ENCODE measurements at places on chromosomes 1 and 21. TPM values are rescaled to one million over a fixed set of nuclear protein-coding genes. Genes with fewer than 3 reads are reported as not detected.

- H3K4me1 ChIP-seq = no peaks in the 10 kb centered on the region
- no peak for DNase-seq
- no peaks in the 10 kb centered on the region for H3K36me3 ChIP-seq
- H3K4me3 ChIP-seq = no peak overlapping the region
- no peaks in the 10 kb centered on the region for H3K27me3 ChIP-seq
Observed at GRCh38 chr1:168368131-168368530, 87.5 kb downstream of the TBX19 start.

- no peak overlapping the region for H3K27ac ChIP-seq
- no peak overlapping the region for H3K4me3 ChIP-seq
- no peak for DNase-seq
- no peaks in the 10 kb centered on the region for H3K27me3 ChIP-seq
Observed at GRCh38 chr21:39854572-39854971, 12.7 kb upstream of the PCP4 start.

DNA sequence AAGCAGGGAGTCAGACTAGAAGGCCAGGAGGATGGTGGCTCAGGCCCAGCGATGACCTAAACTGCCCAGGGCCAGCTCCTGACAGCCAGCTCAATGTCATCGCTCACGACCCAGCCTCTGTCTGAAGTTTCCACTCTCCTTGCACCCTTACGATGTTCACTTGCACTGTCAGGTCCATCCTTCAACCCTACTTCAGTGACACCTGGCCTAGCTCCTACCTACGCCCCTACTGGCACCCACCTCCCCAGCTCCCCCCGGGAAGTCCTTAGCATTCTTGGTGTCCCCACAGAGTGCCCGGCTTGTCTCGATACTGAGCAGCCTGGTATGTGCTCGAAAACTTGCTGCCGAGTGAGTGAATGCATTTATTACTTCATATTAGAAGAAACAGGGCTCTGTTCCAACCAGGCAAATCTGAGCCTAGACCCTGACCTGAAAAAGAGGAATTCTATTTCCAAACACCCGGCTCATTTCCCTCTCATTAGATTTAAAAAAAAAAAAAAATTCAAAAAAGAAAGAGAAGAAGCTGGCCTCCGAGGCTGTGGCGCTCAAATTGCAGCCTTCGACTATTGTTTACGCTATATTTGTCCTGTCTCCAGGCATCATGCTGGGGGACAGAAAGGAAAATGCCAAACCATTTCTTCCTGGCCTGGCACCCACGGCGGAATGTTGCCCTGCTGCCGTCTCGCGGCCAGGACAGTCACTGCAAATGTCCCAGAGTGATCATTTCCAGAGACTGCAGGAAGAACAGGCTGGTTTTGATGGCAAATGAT, 29.8 kb upstream of the LRRC38 start:
- H3K36me3 ChIP-seq = no peaks in the 10 kb centered on the region
- H3K4me3 ChIP-seq = no peak overlapping the region
- peak; percentile 54 for DNase-seq
- H3K27ac ChIP-seq = peak overlapping the region; percentile 76
- H3K4me1 ChIP-seq = no peaks in the 10 kb centered on the region

DNA sequence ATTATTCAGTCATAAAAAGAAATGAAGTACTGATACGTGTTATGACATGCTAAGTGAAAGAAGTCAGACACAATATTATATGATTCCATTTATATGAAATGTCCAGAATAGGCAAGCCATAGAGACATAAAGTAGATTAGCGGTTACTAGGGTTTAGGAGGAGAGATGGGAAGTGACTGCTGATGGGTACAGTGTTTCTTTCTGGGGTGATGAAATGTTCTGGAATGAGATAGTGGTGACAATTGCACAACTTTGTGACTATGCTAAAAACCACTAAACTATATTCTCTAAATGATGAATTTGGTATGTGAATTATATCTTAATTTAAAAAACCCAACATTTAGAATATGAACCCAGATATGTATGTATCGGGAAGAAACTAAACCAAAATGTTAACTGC, 27.6 kb downstream of the IPP start:
- no peak overlapping the region for H3K4me3 ChIP-seq
- H3K36me3 ChIP-seq = peaks cover 3% of the 10 kb centered on the region
- no peaks in the 10 kb centered on the region for H3K4me1 ChIP-seq
- H3K27me3 ChIP-seq = no peaks in the 10 kb centered on the region
- H3K27ac ChIP-seq = no peak overlapping the region

- peaks cover 14% of the 10 kb centered on the region for H3K4me1 ChIP-seq
- no peak overlapping the region for H3K4me3 ChIP-seq
- H3K27me3 ChIP-seq = no peaks in the 10 kb centered on the region
- no peaks in the 10 kb centered on the region for H3K36me3 ChIP-seq
- DNase-seq = no peak
Observed at GRCh38 chr1:204475656-204476432, 18.8 kb downstream of the PIK3C2B start.

GRCh38 chr1:195851804-195852203, 756.4 kb downstream of the KCNT2 start:
- no peak for DNase-seq
- no peak overlapping the region for H3K27ac ChIP-seq
- H3K4me1 ChIP-seq = no peaks in the 10 kb centered on the region
- no peak overlapping the region for H3K4me3 ChIP-seq
- no peaks in the 10 kb centered on the region for H3K27me3 ChIP-seq
- H3K36me3 ChIP-seq = no peaks in the 10 kb centered on the region

GRCh38 chr1:111199881-111200801, at the start of gene DENND2D:
Gene DENND2D, minus strand, starts transcription at chr1:111200646. Its CDS starts 187 bp downstream, at chr1:111200459.
- DNase-seq = peak; percentile 72
- H3K4me1 ChIP-seq = peaks cover 11% of the 10 kb centered on the region
- H3K36me3 ChIP-seq = no peaks in the 10 kb centered on the region
- H3K27ac ChIP-seq = peak within 1 kb of the TSS; percentile 86
- peak within 1 kb of the TSS; percentile 40 for H3K4me3 ChIP-seq

DNA sequence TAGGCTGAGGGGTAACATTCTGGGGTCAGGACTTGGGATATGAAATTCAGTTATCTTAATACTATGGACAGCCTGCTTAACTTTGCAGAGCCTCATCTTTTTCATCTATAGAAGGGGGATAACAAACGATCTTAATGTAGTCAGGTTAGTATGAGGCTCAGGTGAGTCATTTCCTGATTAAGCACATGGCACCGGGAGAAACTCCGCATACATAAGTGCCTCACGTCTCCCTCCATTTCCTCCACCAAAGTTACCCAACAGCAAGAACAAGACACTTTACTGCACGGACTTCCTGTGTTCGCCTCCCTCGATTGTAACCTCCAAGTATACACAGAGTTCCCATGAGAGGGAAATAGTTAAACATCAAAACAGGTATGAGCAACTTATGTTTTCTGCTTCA, 112.7 kb upstream of the COA6 start:
- H3K27me3 ChIP-seq = no peaks in the 10 kb centered on the region
- H3K4me1 ChIP-seq = no peaks in the 10 kb centered on the region
- H3K36me3 ChIP-seq = no peaks in the 10 kb centered on the region
- H3K27ac ChIP-seq = no peak overlapping the region
- no peak overlapping the region for H3K4me3 ChIP-seq

DNA sequence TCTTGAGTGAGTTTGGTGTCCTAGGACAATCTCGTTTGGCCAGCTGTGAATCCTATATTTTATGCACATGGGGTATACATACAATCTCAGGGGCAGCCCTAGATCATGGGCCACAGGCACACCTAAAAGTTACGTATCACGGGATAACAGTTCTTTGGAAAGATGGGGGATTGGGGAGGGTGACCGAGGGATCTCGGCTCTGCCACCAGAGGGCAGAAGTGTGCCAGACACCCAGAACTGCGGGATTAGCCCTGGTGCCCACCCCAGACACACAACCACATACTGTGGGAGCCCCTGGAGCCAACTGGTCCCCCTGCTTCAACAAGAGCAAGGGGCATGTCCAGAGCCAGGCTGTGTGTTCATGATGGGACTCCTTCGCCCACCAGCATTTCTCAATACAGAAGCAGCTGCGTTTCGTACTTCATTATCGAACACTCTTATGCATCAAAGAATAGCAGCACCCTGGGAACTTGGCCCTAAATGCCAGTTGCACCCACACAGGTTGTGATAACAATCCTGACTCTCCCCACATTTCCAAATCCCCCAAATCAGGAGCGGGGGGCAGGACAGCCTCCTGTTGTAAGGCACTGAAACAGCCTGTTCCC, 37.4 kb downstream of the TMCO4 start:
- no peaks in the 10 kb centered on the region for H3K27me3 ChIP-seq
- no peaks in the 10 kb centered on the region for H3K36me3 ChIP-seq
- no peak for DNase-seq
- H3K27ac ChIP-seq = no peak overlapping the region
- no peak overlapping the region for H3K4me3 ChIP-seq

DNA sequence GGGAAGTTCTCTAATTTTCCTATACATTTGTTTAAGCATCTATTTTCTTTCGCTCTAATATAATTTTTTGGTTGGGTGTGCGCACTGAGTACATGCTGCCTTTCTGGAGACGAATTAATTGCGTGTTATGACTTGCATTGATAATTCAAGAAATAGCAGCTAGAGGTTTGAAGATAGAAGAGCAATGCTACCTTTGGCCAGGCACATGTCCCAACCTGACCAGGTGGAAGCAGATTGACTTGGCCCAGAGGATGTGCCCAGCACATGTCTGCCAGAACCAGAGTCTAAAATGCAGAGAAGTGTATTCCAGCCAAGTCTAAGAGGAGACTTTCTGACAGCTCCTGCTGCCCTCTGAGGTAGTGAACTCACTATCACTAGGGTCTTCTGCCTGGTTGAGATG, 114.3 kb downstream of the SLC35F3 start:
- no peaks in the 10 kb centered on the region for H3K4me1 ChIP-seq
- H3K27ac ChIP-seq = no peak overlapping the region
- DNase-seq = no peak
- H3K27me3 ChIP-seq = no peaks in the 10 kb centered on the region
- H3K36me3 ChIP-seq = no peaks in the 10 kb centered on the region

- peaks cover 4% of the 10 kb centered on the region for H3K4me1 ChIP-seq
- DNase-seq = no peak
- H3K36me3 ChIP-seq = no peaks in the 10 kb centered on the region
- no peak overlapping the region for H3K27ac ChIP-seq
Observed at GRCh38 chr1:68178821-68179490, 53.4 kb downstream of the WLS start.

DNA sequence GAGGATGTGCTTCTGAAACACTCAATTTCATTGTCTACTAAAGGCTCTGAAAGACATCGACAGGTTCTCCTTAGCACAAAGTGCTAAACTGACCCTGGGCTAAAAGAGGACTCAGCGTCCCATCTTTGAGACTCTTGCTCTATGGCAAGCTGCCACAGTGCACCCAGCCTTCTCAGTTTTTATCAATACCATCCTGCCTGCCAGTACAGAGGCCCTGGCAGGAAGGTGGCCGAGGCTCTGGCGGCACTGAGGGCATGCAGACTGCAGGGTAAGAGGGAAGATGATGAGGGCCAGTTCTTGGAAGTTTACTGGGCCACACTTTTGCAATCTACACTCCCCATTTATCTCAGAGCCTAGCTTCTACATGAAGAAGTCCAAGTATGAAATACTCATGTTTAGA, 5.3 kb downstream of the OLFML2B start:
- no peaks in the 10 kb centered on the region for H3K4me1 ChIP-seq
- no peak overlapping the region for H3K27ac ChIP-seq
- DNase-seq = no peak

GRCh38 chr1:226678251-226678650, 60.8 kb downstream of the ITPKB start:
- peaks cover 17% of the 10 kb centered on the region for H3K4me1 ChIP-seq
- no peaks in the 10 kb centered on the region for H3K36me3 ChIP-seq
- no peak for DNase-seq
- peak overlapping the region; percentile 84 for H3K27ac ChIP-seq
- H3K4me3 ChIP-seq = no peak overlapping the region

- no peaks in the 10 kb centered on the region for H3K27me3 ChIP-seq
- no peaks in the 10 kb centered on the region for H3K36me3 ChIP-seq
- no peak overlapping the region for H3K27ac ChIP-seq
- DNase-seq = no peak
- H3K4me1 ChIP-seq = peaks cover 7% of the 10 kb centered on the region
Observed at GRCh38 chr1:165858364-165858823, 31.0 kb downstream of the UCK2 start.

GRCh38 chr21:46368533-46369285, 44.8 kb downstream of the PCNT start:
- DNase-seq = no peak
- H3K27me3 ChIP-seq = no peaks in the 10 kb centered on the region
- no peaks in the 10 kb centered on the region for H3K4me1 ChIP-seq
- H3K4me3 ChIP-seq = no peak overlapping the region
- no peak overlapping the region for H3K27ac ChIP-seq

- H3K4me3 ChIP-seq = no peak overlapping the region
- H3K27me3 ChIP-seq = no peaks in the 10 kb centered on the region
- no peaks in the 10 kb centered on the region for H3K36me3 ChIP-seq
- no peak overlapping the region for H3K27ac ChIP-seq
- H3K4me1 ChIP-seq = no peaks in the 10 kb centered on the region
Observed at GRCh38 chr1:173451981-173452380, 25.2 kb upstream of the PRDX6 start.

- no peak overlapping the region for H3K4me3 ChIP-seq
- H3K27me3 ChIP-seq = no peaks in the 10 kb centered on the region
Observed at GRCh38 chr21:36111238-36111637, 23.6 kb upstream of the CBR3 start.

DNA sequence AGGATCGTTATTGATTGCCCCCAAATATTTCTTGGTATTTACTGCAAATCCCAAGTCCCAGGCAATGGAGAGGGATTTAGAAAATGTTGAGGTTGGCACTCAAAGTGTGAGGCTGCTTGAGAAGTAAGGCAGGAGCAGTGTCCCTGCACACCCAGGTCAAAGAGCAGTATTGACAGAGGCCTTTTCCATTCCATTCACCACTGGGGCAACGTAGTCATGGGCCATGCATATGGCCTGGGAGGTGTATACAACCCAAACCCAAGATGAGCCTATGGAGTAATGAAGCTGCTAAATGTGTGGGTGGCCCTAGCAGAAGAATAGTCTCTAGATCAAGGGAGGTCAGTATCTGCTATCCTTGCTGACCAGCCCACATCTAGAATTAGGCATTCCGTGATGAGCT, 245.6 kb downstream of the FOXD2 start:
- H3K36me3 ChIP-seq = no peaks in the 10 kb centered on the region
- no peak for DNase-seq
- H3K27me3 ChIP-seq = peaks cover 3% of the 10 kb centered on the region
- no peaks in the 10 kb centered on the region for H3K4me1 ChIP-seq

GRCh38 chr1:240496941-240497340, 115.0 kb downstream of the GREM2 start:
- H3K4me1 ChIP-seq = no peaks in the 10 kb centered on the region
- no peak overlapping the region for H3K27ac ChIP-seq
- H3K27me3 ChIP-seq = no peaks in the 10 kb centered on the region
- DNase-seq = no peak
- no peak overlapping the region for H3K4me3 ChIP-seq
- no peaks in the 10 kb centered on the region for H3K36me3 ChIP-seq

DNA sequence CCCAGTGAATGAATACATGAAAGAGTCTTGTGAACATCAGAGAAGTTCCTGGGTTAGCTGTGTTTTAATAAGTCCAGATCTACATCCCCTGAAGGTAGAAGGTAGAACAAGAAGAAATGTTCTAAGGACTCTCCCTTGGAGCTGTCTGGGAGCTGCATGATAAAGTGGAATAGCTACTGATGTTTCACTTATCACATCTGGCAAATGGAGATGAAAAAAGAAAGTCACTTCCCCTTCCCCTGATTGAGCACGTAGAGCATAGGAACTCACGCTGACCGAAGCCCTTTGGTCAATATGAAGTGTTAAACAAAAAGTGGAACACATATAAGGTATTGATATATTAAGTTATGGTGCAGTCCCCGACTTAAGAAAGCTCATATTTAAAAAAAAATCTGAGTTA, 53.2 kb upstream of the PARP1 start:
- no peak overlapping the region for H3K4me3 ChIP-seq
- no peak for DNase-seq
- H3K4me1 ChIP-seq = no peaks in the 10 kb centered on the region
- no peaks in the 10 kb centered on the region for H3K27me3 ChIP-seq
- H3K27ac ChIP-seq = no peak overlapping the region

STUM gene
- 1.1 TPM for total RNA-seq

OR14A2 gene
- not detected for total RNA-seq

LPAR3 gene
- total RNA-seq = not detected
